Kidney (tissue), 22 donors: ENCODE measurements at places on chromosomes 7 and 10.

DNA sequence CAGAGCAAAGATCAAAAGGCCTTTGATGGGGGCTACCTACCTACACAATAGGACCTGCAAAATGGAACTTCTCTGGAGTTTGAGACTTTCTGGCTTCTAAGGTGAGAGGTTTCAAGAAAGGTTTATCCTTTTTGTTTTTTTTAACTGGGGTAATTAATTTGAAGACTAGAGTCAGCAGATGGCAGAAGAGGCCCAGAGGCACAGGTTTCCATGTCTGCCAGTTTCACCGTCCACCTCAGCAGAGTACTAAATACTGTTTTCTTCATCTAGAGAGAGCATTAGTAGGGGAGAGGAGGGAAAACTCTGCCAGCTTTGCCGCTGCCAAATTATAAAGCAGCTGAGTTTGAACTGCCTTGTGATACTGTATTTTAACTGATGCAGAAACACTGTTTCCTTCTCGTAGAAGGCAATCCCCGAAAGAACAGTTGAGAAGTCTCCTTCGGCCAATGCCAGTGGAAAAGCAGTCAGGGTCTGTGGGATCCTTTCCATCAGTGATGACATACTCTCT lies 138.7 kb downstream of the SLC25A13 start:
- DNase-seq: no peak

- DNase-seq: no peak
These were observed 274.4 kb downstream of the NEBL start for GRCh38 chr10:20622531-20623211.

- DNase-seq: no peak
These were observed 123.1 kb upstream of the EEPD1 start for GRCh38 chr7:36029853-36030515.

GRCh38 chr7:106915873-106916272 lies 50.8 kb downstream of the PIK3CG start:
- no peak for DNase-seq

DNA sequence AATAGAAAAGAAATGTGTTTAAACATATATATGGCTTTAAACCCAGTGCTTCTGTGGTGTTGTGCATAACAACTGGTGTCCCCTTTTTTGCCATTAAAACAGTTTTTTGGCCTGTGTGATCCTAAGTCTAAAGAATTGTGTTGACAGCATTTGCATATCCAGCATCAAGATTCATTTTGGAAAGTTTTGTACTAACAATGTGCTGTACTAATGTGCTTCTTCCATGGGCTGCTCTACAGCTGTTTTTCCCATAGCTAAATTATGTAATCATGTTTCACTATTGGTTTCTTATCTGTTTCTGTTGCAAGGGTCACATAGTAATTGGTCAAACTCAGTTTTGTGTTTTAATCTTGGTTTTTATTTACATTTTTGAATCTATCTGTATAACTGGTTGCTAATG lies 5.5 kb downstream of the CNNM2 start:
- no peak for DNase-seq

DNA sequence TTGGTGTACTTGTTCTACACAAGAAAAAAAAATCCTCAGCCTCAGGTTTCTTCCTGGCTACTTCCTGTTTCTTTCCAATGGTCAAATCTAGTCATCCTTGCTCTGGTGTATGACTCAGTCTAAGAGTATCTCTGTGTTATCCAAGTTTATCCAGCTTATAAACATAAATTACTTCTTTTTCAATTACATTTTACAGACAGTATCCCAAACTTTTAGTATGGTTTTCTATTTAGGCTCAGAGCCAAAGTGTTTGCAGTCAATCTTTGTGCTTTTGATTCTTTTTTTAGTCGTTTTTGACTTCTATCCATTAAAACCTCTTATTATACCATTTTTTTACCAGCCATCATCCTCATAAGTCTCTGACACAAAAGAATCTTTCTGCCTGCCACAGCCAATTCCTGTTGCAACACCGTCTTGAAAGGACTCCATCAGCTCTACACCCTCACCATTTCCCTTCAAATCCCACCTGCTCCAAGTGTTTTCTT lies 294.6 kb downstream of the PTEN start:
- no peak for DNase-seq

GRCh38 chr10:18144928-18145327 lies 4.7 kb downstream of the CACNB2 start:
- no peak for DNase-seq

GRCh38 chr7:50531401-50531911 lies 33.7 kb downstream of the DDC start:
- peak; percentile 29 for DNase-seq
